ENCODE measurements at places on chromosomes 3 and 15.

- DNase-seq = no peak
These were observed 36.7 kb upstream of the NANOGP8 start for GRCh38 chr15:35121611-35122359.

GRCh38 chr3:134622806-134623365 is 27.9 kb downstream of the KY start:
- DNase-seq = no peak

DNA sequence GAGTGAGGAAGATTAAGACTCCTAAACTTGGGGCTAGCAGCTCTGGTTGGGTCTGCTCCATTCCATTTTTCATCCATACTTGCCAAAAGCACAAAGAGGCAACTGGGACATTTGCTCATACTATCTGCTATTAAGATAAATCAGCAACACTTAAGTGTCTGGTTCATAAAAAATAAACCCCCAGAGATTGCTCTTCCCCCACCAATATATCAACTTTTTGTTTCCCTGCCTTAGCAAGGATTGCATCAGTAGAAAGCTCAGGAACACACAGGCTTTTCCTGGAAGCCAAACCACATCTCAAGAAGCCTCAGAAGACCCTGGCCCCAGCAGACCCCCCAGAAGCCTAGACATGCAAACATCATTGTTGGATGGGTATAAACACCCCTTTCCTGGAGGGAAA is 232.4 kb upstream of the WNT5A start:
- no peak for DNase-seq

DNA sequence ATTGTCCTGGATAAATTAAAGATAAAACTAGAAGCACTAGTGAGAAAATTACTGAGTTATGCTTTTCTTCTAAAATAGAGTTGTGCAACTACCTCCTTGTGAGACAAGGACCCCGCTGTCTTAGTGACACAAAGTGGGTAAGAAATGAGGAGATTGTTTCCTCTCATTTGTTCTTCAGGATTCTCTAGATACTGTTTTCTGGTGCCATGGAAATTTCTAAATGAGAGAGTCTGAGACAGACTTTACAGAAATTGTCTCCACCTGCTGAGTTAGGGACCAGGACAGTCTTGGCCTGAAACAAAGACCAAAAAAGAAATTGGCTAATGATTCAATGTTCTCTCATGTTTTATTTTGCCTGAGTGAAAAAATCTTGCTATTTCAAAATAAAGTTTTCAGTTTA is 427.5 kb downstream of the TUSC7 start:
- no peak for DNase-seq

DNA sequence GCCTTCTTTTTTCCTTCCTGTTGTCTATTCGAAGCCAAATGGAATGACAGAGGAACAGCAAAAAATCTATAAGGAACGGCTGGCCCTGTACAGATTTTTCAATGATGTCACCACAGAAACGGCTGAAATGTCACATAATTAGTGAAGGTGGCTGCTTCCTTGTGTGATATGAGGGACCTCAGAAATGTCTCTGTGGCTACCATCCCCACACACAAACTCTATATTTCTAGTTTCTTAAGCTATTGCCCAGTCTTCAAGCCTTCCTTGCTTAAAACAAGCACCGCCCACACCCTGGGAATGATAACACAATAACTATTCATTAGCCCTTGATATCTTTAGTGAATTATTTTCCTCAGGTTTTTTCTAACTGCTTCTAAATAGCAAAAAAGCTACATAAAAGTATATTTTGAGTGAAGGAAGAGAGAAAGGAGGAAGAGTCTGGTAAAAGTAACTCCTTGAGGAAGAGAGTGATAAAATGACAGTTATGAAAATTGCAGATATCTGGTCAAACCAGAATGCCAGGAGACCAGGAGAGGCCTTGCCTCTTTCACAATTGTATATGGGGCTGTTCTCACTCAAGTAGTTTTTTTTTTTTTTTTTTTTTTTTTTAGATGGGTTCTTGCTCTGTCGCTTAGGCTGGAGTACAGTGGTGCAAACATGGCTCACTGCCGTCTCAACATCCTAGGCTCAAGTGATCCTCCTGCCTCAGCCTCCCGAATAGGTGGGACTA is 38.7 kb downstream of the FMN1 start:
- DNase-seq = no peak

- DNase-seq = no peak
These were observed 40.4 kb upstream of the ACKR4 start for GRCh38 chr3:132556508-132557159.

DNA sequence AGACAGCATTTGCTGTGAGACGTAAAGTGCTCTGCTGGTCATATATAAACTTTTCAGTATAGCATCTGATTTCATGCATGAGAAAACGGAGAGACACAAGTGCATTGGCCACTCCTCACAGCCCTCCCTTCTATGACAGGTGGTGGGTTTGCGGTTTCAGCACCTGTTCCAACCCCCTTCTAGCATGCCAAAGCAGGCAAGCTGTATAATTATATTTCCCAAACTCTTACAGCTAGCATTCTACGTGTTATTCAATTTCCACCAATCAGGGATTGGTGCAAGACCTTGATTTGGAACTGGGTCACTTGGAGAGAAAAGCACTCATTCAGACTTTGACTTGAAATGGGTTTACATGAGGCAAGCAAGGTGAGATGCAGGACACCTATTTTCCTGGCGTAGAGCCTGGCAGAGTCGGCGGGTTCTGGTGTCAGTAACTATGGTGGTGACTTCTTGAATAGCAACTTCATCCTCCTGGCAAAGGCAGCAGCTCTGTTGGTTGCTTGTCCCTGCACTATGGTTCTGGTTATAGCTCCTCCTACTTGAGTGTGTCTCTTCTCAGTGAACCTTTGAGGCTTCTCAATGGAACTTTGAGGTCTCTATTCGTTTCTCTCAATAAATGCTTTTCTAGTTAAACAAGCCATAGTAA is 356.5 kb downstream of the TBL1XR1 start:
- DNase-seq = no peak

DNA sequence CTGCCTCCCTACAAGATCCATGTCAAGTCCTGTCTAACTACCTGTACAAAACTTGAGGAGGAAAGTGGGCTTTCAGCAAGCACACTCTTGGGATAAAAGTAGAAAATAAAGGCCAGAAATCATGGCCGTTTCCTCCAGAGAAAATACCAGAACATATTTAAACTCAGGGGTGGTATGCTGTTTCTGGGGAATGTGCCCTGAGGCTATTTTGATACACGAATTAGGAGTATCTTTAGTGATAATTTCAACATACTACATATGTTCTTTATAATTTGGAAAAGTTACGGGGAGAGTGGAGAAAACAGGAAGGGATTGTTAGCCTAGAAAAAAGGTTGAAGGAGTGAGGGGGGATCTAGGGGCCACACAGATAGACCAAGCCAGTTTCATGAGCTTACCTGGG is 18.7 kb upstream of the PDCD6IP start:
- no peak for DNase-seq

DNA sequence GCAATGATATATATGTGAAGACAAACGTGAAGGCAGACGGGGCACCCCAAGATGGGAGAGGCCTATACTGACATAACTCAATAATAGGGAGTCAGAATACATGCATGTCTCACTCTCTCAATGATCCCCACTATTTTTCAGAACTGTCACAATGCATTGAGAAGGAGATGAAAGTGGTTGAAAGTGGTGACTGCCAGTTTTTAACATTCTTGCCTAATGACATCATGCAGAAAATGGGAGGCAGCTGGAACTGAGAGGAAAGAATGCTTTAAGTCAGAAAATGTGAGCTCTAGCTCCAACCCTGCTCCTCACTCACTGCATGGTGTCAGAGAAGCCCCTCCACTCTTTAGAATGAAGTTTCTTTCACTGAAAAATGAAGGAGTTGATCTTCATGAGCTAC is 55.3 kb upstream of the P2RY1 start:
- DNase-seq = no peak

- no peak for DNase-seq
These were observed 125.4 kb downstream of the TP63 start for GRCh38 chr3:189756582-189757078.

GRCh38 chr3:63096248-63097058 is 181.7 kb upstream of the SYNPR start:
- DNase-seq = no peak

DNA sequence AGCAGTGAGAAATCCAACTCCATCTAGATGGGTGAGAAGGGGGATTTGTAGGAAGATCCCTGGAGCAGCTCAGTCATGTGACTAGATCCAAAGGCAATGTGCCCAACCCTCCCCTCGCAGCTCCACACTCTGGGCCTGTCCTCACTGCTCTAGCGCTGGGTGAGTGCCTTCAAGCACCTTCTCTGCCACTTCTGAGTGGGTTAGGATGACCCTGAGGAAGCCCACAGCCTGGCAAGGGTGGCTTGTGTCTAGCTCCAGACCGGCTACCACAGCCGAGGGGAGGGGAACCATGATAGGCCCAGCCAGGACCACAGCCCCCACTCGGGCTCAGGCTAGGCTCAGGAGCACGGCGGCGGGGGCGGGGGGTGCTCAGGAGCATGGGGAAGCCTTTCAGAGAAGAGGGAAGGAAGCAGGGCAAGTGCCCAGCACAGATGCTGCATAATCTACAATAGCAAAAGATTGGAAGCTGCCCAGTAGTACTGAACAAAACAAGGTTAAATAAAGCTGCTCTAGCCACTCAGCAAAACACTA is 1.7 kb downstream of the SPATA12 start:
- no peak for DNase-seq

GRCh38 chr3:169298247-169298992 is 365.1 kb downstream of the MECOM start:
- DNase-seq = no peak

- DNase-seq = no peak
These were observed 10.2 kb upstream of the DLL4 start for GRCh38 chr15:40918799-40919392.

DNA sequence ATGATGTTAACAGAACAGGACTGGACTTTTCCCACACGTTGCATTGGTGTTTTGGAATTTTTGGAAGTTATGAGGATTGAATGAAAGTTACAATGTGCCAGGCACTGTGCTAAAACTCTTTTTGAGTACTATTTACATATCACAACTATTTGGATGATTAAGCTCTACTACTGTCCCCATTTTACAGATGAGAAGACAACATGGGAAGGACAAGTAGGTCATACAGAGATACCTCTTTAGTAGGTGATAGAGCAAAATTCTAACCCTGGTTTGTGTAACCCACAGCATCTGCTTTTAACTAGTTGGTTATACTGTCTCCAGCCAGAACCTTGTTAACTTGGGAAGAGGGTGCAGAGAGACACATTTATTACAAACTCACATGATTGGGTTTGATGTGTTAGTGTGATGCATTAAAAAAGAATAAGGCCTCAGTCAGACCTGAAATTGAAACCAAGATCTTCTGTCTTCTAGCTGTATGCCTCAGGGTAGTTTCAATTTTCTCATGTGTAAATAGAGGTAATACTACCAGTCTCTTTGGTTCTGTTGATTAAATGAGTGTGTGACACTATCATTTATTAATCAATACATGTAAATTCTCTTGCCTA is 1.4 kb downstream of the NDUFB4 start:
- no peak for DNase-seq

GRCh38 chr3:194487289-194488054 is 670 bp upstream of the ATP13A3 start:
- DNase-seq = peak; percentile 26

GRCh38 chr15:52710050-52710707 is 31.0 kb upstream of the ATOSA start:
- no peak for DNase-seq

DNA sequence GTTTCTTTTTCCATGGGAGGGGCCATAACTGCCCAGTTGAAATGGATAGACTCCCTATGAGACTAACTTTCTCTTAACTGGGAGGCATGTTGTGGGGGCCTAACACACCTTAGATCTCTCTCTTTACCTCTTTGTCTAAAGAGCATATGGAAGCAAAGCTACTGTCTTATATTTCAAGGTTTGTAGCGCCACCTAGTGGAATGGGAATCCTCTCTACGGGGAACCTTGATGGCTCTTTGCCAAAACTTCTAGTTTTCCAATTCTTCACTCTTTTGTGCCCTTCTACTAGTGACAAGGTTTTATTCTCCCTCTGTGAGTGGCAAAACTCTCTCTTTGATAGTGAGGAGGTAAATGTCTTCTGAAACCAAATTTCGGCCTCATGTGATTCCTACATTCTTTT is 1030.4 kb upstream of the CADM2 start:
- no peak for DNase-seq

DNA sequence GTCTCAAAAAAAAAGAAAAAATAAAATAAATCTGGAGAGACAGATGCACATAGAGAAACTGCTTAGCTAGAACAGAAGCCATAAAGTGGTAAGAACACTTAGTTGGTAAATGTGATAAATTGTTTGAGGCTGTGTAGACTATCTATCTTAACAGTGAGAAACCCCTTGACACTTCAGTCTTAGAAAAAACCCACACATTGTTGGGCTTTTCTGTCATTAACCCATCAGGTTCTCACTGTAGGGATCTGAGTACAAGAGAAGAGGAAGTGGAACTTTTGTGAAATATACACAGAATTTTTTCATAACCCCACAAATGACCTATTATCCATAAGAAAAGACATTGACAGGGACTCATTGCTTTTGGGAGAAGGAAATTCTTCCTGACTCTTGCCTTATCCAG is 24.4 kb downstream of the TP63 start:
- DNase-seq = no peak

- no peak for DNase-seq
These were observed 80.0 kb downstream of the PLXNA1 start for GRCh38 chr3:127062926-127063325.

DNA sequence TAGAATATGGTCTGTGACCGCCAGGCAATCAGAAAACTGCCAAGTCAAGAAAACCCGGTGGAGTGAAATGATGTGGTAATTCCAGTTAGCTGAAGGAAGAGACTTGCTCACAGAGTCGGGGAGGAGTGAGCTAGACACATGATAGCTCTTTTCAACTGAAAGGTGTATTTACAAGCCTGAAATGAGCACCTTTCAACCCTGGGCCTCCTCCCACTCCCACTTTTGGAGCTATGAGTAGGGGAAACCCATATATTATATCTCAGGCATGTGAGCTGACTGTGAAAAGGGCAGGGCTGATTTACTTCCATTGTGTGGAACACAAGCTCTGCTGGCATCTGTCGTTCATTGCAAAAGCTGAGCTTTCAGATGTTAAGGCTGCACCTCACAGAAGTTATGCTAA is 960.2 kb downstream of the TUSC7 start:
- DNase-seq = no peak

- DNase-seq = no peak
These were observed 19.7 kb downstream of the SSR3 start for GRCh38 chr3:156535162-156535627.

DNA sequence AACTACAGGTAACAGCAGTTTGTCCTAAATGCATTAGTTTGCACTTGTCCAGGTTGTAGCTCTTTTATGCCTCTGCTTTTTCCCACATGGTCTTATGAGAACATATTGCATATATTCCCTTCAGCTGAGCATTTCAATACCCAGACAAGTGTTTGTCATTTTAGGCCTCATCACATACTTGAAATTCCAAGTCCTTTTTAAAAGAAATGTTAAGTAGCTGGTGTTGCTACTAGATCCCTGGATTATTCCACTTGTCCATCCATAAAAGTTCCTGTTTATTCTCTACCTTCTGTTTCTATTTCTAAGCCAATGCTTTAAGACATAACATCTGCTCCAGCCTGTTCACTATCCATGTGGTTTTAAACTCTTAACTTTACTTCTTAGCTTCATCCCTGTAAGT is 128.4 kb downstream of the NECTIN3 start:
- no peak for DNase-seq
